Stimulated activated CD4-positive, alpha-beta T cell treated with anti-CD3 and anti-CD28 coated beads, Interleukin-15, amount 100 ng/mL, for 24 hours (primary cell): ENCODE measurements at places on chromosomes 5 and 9.

GRCh38 chr9:89738137-89738932 lies 133.5 kb downstream of the GADD45G start:
- no peak for DNase-seq

DNA sequence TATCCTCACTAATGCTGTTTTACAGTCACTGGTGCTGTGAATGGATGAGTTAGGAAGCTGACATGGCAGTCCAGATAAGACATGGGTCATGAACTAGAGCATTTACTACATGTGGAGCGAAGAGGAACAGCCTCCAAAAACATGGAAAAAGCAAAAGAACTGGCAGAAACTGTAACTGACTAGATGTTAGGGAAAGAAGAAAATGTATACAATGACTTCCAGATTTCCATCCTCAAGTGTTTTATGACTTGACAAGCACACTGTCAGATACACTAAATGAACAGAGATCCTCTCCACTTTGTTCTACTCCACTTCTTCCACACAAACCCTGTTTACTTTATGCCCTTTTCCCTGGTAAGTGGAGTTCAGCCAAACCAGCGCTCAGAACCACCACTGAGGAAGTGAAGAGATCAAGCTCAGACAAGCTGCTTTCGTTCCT lies 11.5 kb downstream of the HMGCS1 start:
- DNase-seq = no peak

- DNase-seq = no peak
Observed at GRCh38 chr9:123302348-123303214, 34.2 kb upstream of the STRBP start.

DNA sequence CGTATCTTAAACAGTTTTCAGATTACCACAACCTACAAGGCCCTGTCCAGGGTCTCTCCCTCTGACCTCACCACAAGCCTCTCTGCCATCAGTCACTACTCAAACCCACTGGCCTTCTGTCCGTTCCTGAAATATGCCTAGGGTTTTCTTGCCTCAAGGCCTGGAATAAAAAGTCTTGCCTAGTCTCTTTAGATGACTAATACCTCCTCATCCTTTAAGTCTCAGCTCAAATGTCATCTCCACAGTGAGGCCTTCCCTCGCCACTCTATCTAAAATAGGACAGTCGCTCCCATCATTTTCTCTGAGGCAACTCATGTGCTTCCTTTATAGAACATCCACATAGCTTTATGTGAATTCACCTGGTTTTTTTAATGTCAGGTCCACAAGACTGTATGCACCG lies 5.2 kb downstream of the DENND1A start:
- no peak for DNase-seq

GRCh38 chr5:105956456-105957196 lies 1714.1 kb downstream of the EFNA5 start:
- DNase-seq = no peak

GRCh38 chr9:33750839-33751339 lies 44.5 kb upstream of the PRSS3 start:
- DNase-seq = no peak

- DNase-seq = no peak
Observed at GRCh38 chr9:131181091-131181681, 55.8 kb downstream of the NUP214 start.

- DNase-seq = no peak
Observed at GRCh38 chr5:34439601-34440000, 216.5 kb upstream of the RAI14 start.

GRCh38 chr5:173391031-173391430 lies 62.8 kb upstream of the STC2 start:
- no peak for DNase-seq
